ENCODE measurements at places on chromosomes 16 and 17. TPM values are rescaled to one million over a fixed set of nuclear protein-coding genes. Genes with fewer than 3 reads are reported as not detected.
A peak's percentile ranks its signal among the peaks of the same experiment; 100 is the strongest.

DNA sequence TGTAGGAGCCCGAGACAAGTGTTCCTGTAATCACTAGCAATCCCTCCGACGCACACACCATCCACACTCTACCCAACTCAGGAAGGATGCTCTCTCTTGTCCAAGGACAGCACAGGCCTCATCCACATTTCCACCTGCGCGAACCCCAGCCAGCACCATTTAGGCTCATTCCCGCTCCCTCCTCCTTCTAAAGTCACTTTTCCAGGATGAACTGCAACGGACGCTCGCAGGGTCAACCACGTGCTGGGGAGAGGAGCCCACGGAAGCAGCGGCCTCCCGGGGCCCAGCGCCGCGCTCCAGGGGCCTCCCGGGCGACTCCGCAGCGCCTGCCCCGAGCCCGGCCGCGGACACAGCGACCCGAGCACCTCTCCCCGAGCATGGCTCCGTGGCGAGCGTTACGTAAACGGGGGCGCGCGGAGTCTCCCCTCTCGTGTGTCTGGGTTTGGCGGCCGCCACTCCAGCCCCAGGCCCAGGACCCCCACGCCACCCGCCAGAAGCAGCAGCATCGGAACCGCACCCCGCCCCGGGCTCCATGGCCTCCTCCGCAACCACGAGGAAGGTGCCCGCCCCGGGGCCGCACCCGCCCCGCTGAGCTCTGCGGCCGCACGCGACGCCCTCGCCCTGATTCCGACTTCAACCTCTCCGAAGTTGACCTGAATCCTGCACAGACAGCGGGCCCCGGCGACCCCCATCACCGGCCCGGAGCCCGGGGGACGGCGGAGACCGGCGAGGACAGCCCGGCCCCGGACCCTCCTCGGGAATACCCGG lies 668 bp downstream of the USP36 start:
- peak; percentile 59 for DNase-seq

GRCh38 chr17:27343294-27343693 lies 49.4 kb downstream of the WSB1 start:
- DNase-seq: no peak

DNA sequence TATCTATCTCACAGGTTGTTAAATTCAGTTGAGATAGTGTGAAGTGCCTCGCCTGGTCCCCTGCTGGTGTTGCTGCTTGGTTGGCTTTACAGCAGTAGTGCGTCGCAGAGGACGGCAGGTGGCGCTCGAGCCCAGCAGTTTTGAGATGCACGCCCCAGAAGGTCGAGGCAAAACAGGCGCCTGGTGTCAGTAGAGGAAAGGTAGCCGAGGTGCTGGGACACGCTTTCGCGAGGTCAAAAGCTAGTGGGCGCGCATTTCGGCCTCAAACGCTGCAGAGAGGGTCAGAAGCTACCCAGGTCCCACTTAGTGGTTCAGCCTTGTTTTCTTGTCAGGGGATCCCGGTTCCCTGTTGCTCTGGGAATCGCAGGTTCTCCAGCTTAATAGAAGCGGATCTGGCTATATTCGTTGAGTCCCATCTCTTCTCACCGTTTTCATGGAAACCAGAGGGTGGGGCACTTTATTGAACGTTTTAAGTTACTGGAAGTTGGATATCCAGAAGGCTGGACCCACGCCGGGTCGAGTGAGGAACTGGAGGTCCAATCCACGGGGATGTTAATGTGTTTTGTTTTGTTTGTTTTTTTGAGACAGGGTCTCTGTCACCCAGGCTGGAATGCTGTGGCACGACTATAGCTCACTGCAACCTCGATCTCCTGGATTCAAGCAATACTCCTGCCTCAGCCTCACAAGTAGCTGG lies 10.3 kb upstream of the ZFP90 start:
- peak; percentile 93 for DNase-seq

DNA sequence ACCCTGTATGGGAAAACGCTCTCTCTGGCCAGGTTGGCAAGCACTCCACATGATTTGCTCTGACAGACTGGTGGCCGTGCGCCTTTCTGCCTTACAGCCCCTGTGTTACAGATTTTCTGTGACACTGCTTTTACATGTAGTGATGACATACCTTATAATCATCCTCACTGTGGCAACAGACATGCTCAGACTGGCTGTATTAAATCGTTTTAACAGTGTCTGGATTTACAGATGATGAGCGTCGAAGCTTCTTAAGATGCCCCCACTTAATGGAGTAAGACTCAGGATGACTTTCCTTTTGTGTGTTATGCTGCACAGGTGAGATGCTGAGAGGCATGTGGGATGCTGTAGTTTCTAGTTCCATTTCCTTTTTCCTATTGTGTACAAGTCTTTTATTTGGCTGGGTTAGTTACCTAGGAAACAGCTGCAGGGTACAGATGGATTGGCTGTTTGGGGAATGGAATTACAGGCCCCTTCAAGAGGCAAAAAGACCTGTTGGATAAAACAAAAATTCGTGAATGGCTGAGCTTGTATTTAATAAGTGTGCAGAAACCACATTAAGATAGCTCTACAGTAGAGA lies 20.9 kb upstream of the VWA3A start:
- DNase-seq: no peak

- peak; percentile 25 for DNase-seq
These were observed 604 bp upstream of the ZC3H18 start for GRCh38 chr16:88569614-88569984.

GRCh38 chr16:48907906-48908634 lies 298.1 kb upstream of the N4BP1 start:
- no peak for DNase-seq

DNA sequence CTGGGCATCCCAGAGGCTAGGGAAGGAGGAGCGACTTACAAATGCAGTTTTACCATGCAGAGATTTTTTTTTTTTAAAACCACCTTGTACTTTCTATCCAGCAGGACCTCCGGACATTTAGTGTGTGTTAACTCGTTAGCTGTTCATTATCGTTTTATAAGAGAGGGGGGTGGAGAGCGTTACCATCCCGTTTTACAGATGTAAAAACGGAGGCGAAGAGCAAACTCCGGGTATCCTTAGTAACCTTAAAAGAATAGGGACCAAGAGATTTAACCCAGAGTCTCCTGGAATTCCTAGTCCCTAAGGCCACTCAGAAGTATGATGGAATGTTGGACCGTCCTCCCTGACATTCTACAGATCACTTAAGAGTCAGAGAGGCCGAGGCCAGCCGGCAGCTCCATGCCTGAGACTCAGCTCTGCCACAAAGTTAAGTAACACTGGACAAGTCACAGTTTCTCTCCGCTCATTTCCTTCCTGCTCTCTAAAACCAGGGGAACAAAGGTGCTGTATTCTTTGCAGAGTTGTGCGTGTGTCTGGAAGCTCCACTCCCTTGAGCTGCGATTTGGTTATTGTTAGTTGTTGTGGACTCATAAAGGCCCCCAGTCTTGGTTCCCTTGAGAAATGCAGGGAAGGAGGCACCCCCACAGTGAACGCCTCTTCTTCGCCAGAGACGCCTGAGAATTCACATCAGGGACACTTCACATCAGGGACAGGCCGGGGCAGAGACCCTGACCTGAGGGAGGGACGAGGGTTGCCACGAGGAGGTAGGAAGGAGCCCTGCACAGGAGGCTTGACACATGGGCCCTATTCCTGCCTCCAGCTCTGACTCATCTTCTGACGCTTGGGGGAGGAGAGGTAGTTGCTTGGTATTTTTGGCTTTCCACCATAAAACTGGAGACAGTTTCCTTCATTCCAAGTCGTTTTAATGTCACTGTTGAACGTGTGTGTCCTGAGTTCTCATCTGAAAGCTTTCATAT lies 1.2 kb downstream of the DUSP14 start:
- DNase-seq: peak; percentile 39

GRCh38 chr16:86771506-86772460 lies 193.4 kb downstream of the FOXL1 start:
- DNase-seq: no peak

- DNase-seq: no peak
These were observed 2.4 kb upstream of the SLC47A2 start for GRCh38 chr17:19718613-19719354.

DNA sequence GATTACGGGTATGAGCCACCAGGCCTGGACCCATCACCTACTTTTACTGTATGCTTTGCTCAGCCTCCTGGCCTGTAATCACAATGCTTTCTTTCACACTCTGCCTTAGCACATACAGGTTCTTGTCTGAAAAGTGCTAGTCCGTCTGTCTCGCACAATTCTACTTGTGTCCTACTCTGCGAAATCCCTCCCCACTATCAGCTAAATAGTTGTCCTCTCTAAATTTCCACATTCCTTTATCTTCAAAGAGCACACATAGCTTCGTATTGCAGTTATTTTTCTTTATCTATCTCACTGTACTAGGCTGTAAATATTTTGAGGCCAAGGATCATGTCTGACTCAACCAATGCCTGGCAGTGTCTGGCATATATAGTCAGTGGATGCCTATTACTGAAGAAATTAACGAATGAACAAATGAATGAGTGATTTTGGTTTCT lies 38.5 kb upstream of the ETV4 start:
- DNase-seq: no peak

The LRRC75A gene
- total RNA-seq: 1.4 TPM

The ACSM2A gene
- not detected for total RNA-seq

The CMTM1 gene
- 10.1 TPM for total RNA-seq

The MEIOB gene
- total RNA-seq: not detected

All from activated CD4-positive, alpha-beta memory T cell treated with anti-CD3 and anti-CD28 coated beads for 36 hours (primary cell).